ENCODE measurements at places on chromosomes 2 and 18.

- DNase-seq: no peak
These were observed 94.5 kb upstream of the UPP2 start for GRCh38 chr2:158006961-158007719.

- DNase-seq: no peak
These were observed 708 bp downstream of the ZNF24 start for GRCh38 chr18:35343488-35343935.

- DNase-seq: peak; percentile 29
These were observed 612.2 kb upstream of the SLC39A10 start for GRCh38 chr2:195044801-195045200.

- DNase-seq: no peak
These were observed 213.9 kb downstream of the NDUFA10 start for GRCh38 chr2:239811111-239811781.

GRCh38 chr2:195818106-195818505 is 161.1 kb downstream of the SLC39A10 start:
- no peak for DNase-seq

DNA sequence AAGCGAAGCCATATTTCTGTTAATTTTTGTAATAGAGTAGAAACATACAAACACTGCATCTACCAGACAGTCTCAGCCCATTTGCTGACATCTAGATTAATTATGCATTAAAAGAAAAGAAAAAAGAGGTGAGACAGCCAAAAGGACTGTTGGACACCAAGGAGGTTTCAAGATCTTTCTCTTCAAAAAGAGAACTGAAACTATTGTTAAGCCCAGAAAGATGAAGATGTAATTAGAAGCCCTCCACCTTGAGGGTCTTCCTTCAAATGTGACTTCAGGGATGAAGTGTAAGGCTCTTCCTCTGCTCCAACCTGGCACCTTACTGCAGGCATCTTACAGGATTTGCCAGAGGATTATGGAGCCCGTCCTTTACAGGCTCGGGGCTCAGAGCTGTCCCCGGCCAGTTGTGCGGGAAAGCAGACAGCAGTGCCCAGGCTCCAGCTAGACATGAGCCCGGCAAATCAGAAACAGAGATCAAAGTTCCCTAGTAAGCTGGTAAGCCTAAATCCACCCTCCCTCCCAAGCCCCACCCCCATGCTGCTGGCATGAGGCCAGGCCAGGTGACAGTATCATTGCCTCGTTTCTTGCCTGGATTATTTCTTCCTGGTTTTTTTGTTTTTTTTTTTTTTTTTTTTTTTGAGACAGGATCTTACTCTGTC is 38.9 kb downstream of the ADI1 start:
- DNase-seq: no peak

DNA sequence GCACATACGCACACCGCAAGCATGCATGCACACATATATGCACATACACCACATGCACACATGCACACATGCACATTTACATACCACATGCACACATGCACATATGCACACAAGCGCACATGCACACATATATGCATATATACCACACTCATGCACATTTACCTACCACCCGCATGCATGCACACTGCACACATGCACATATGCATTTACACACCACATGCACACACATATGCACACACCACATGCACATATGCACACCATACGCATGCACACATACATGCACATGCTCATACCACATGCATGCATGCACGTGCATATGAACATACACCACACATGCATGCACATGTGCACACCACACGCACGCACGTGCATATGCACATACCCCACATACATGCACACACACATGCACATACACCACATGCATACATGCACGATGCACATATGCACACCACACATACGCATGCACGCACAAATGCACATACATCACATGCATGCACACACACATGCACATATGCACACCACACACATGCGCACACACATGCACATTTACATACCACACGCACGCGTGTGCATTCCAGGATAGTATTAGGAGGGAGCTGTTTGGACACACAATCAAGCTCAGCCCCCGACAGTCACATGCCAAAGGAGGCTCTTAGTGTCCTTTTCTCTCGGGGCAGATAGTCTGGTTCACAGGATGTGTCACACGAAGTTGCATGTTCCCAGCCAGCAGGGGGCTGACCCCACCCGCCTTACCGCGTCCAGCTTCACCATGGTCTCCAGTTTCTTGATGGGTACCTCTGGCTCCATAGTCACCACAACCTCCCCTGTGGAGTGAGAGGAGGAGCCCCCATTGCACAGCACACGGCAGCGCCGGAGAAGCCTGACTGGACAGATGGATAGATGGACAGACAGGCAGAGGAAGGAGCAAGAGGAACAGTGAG is 5.9 kb downstream of the OTOF start:
- no peak for DNase-seq

DNA sequence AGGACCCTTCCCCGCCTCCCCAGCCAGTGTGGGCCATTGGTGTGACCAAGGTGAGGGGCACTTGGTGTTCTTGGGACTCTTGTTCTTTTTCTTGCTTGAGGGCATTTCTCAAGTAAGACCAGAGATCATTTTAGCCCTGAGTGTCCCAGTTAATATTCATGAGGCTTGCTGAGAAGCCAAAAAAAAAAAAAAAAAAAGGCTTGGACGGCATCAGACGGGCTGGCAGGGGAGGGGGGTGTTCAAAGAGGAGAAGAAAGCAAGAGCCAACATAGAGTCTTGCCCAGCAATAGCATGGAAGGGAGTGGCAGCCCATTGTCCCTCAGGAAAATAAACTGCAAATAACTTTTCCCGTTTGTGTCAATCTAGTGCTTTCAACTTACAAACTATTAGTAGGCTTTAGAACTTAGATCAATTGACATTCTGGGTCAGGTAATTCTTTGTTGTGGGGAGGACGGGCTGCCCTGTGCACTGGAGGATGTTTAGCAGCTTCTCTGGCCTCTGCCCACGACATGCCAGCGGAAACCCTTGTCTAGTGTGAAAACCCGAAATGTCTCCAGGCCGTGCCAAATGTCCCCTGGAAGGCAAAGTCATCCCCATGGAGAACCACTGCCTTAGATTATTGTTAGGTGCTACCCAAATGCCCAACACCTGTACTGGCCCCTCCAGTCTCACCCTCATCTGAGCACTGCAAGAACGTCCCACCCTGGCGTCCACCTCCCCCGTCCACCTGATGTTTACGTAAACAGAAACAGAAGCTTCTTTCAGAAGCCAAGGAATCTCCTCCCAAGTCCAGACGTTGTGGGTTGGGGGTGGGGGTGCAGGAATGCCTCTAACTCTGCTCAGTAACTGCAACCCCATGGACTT is 163.4 kb downstream of the BCL2 start:
- DNase-seq: no peak

- DNase-seq: no peak
These were observed 16.3 kb downstream of the FECH start for GRCh38 chr18:57570162-57570561.

GRCh38 chr2:161115605-161116380 is 44.4 kb upstream of the TANK start:
- no peak for DNase-seq

GRCh38 chr2:121173112-121173511 is 111.9 kb downstream of the TFCP2L1 start:
- peak; percentile 41 for DNase-seq

- DNase-seq: no peak
These were observed 548.5 kb downstream of the SLC4A3 start for GRCh38 chr2:220175967-220176366.

- DNase-seq: no peak
These were observed 64.6 kb downstream of the MBD2 start for GRCh38 chr18:54159906-54160305.

- no peak for DNase-seq
These were observed 104.7 kb upstream of the DSEL start for GRCh38 chr18:67621049-67621713.

GRCh38 chr18:10274301-10274700 is 180.1 kb upstream of the APCDD1 start:
- no peak for DNase-seq

DNA sequence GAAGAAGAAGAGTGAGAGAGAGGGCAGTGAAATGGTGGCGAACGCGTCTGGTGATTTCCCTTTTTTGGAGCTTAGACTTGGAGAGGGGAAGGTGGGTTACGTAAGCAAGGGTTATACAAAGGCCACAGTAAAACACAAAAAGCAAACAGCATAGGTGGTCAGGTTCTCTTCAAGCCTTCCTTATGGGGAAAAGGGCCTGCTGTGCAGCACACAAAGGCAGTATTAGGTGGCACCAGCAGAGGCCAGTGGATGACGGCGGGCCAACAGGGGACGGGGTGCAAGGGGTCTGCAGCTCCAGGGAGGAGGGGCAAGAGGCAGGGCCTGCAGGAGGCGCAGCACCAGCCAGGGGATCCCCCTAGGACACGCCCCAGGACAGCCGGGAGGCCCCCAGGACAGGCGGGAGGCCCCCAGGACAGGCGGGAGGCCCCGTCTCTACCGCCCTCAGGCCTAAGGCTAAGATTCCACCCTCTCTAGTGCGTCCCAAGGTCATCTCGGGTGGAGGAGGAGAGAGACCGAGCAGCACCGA is 32.6 kb upstream of the NPC1 start:
- no peak for DNase-seq

GRCh38 chr2:206218156-206218555 is 56.3 kb upstream of the ZDBF2 start:
- no peak for DNase-seq

DNA sequence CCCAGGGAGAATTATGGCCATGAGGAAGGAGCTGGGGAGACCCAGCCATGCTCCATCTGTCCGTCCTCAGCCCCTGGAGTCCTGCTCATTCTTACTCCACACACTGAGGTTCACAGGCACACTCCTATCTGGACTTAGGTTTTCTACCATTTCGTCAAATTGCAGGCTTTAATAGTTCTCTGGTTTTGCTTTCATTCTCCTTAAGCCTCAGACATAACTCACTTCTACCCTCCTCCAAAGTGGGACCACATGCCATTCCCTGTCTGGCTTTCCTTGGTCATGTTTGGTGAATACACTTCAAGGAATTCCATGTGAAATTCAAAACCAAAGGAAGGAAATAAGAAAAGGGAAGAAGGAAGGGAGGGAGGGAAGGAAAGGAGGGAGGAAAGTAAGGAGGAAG is 115.7 kb downstream of the CMPK2 start:
- DNase-seq: no peak

DNA sequence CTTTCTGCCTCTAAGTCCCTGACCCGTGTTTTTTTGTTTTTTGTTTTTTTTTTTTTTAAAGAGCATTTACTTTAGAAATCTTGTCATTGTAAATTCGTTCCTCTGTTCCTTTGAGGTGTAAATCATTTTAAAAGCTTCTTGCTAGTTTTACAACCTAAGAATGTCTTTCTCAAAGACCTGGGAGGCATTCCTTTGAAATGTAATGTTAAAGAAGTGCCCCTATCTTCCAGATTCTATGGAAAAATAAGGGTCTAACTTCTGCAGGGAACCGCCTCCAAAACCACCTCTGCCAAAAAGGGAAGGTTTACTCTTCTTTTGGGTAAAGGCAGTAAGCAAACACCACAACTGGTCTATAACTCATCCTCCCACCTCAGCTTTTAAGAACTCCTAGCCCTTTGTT is 259.6 kb upstream of the ZNF804A start:
- no peak for DNase-seq
